NCI-H187 (cell line): ENCODE measurements at places on chromosomes 12 and 14.

DNA sequence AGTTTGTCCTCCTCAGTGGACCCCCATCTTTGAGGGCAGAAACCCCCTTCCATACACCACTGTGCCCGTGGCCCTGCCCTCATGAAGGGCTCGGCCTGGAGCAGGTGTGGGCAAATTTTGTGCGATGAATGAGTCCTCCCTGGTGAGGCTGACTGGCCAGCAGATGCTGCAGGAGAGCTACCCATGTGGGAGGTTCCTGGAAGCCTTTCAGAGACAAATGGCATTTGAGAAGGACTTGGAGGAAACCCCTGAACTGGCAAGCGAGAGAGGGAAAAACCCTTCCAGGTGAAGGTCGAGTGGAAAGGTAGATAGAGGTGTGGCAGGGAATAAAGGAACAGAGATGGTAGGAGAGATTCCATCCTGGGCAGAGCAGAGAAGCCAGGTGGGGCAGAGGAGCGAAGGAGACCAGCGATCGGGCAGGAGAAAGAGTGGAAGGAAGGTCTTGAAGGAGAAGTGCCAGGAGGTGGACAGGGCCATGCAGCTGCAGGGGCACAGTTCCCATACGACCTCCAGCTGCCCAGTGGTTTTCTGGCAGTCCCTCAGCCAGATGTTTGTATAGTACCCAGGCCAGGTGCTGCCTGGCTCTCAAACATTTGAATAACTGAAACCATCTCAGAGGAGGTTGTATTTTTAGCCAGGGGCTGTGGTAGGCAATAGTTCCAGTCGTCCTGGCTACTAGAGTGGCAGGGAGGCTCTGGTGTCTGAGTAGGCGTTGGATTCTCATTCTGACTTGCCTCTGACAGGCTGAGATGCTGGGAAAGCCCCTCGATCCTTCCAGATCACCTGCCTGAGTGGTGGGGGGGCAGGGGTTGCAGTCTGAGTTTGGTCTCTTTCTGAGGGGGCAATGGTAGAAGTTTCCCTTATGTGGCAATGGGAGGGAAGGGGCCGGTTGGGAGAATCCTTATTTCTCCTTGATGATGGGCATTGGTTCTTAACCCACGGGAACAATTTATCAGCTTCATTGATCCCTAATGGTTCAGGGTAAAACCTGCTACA lies 40.1 kb downstream of the FBXL14 start:
- no peak for DNase-seq

DNA sequence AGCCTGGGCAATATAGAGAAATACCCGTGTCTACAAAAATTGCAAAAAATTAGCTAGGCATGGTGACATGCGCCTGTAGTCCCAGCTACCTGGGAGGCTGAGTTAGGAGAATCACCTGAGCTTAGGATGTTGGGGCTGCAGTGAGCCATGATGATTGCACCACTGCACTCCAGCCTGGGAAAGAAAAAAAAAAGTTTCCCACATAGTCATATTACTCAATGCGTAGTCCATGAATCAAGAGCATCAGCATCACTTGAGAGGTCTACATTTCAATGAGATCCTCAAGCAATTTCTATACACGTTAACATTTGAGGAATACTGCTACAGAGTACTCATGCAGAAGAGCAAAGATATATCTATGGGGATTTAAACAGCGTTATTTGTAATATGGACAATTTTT lies 5.2 kb upstream of the LRRC23 start:
- no peak for DNase-seq

GRCh38 chr14:52131640-52132320 lies 62.9 kb upstream of the NID2 start:
- peak; percentile 49 for DNase-seq

DNA sequence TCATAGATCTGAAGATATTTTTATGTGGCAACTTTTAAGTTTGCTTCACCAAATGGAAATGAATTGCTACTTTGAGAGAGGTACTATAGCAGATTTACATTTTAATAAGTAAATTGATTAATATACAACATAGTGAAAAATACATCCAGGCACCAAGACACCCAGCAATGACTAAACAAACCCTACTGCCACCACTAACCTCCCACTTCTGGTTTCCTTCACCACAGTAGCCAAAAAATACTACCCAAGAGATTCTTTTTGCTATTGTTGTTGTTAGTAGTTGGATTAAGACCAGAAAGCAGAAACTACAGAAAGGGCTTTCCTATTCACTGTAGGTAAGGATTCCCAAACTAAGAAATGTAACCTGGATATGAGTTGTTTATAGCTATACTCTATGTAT lies 54.1 kb downstream of the COCH start:
- DNase-seq: no peak

DNA sequence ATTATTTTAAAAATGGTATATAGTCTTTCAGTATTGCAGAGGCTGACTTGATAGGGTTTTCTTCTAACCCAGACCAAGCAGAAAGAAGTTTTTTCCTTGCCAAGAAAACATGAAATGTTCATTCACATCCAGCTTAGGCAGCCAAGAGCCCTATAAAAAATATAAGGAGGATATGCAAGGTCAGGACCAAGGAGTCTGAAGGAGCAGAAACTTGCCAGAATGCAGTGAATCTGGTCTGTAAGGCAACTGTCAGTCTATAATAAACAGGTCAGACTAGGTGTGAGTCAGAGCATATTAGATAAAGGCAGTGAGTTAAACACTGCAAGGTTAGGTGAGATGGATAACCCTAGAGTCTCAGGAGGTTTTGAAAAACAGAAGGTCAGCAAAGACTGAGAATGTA lies 645.5 kb downstream of the C12orf50 start:
- DNase-seq: no peak

- peak; percentile 44 for DNase-seq
Observed at GRCh38 chr12:48996794-48997718, 2.1 kb downstream of the DDN start.

DNA sequence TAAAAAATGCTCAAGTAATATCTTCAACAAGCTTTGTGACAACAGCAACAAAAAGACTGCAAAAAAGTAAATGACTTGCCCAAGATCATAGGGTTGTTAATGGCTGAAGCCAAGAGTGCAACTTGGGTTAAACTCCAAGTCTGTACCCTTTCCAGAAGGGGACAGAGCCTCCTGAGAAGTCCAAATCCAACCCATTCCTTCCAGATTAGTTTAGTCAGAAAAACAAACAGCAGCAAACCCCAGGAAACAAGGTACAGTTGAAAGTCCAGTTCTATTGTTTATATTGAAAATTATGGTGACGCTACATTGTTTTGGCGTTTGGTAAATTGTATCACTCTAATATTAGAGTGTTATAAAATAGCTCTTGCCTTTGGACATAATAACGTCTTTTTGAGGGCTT lies 239.9 kb downstream of the SPTSSA start:
- no peak for DNase-seq

- peak; percentile 83 for DNase-seq
Observed at GRCh38 chr12:106302401-106303201, at the start of gene TCP11L2. Gene TCP11L2, plus strand, starts transcription at chr12:106302733. Its CDS starts 8,343 bp downstream, at chr12:106311076.

DNA sequence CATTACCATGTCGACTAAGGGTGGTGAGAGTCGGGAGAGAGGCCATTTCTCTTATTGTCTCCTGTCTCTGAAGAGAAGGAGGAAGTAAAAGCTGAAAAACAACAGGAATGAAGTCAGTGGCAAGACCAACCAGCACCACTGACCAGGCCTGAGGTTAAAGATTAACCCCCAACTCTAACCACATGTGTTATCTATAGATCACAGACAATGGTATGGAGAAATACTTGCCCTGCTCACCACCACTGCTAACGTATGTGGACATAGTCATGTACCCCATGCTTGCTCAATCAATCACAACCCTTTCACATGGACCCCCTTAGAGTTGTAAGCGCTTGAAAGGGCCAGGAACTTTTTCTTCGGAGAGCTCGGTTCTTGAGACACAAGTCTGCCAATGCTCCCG lies 690.9 kb upstream of the LMO3 start:
- no peak for DNase-seq

GRCh38 chr14:68728342-68729106 lies 64.3 kb downstream of the ZFP36L1 start:
- DNase-seq: no peak

GRCh38 chr12:106204312-106204711 lies 43.5 kb downstream of the CKAP4 start:
- no peak for DNase-seq

GRCh38 chr14:25089496-25089895 lies 39.5 kb upstream of the STXBP6 start:
- DNase-seq: no peak

DNA sequence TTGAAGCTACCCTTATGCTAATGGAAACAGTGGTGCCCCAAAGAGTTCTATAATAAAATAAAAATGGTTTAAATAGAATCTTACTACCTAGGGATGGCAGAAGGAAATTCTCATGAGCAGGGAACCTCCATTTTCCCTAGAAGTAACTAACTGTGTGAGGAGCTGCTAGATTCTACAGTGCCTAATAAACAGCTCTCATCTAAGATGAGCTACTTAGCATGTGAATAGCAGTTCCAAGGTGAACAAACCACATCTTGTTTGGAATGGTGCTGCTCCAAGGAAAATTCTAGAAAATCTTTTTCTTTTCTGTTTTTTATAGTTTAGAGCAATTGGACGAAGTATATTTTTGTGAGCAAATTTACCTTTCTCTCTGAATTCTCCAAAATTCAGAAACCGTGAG lies 1015.3 kb upstream of the NOVA1 start:
- DNase-seq: no peak

- no peak for DNase-seq
Observed at GRCh38 chr12:45049912-45050750, 768 bp downstream of the DBX2 start.

DNA sequence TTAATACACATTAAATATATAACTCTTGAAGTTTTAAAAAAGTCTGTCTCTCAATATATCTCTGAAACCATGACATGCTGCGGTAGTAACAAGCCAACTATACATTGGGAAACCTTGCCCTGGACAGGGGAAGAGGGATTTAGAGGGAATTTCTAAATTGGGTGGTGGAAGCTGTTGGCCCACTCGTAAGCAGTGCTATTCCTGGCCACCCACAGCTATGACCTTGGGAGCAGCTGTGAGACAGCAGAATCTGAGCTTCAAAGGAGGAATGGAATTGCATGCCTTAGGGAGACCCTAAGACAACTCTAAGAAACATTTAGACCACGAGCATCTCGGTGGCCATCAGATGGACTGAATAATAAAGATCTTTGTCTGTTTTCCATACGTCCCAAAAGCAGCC lies 15.8 kb upstream of the GCH1 start:
- DNase-seq: no peak

- no peak for DNase-seq
Observed at GRCh38 chr14:29465095-29465494, 462.6 kb downstream of the PRKD1 start.

DNA sequence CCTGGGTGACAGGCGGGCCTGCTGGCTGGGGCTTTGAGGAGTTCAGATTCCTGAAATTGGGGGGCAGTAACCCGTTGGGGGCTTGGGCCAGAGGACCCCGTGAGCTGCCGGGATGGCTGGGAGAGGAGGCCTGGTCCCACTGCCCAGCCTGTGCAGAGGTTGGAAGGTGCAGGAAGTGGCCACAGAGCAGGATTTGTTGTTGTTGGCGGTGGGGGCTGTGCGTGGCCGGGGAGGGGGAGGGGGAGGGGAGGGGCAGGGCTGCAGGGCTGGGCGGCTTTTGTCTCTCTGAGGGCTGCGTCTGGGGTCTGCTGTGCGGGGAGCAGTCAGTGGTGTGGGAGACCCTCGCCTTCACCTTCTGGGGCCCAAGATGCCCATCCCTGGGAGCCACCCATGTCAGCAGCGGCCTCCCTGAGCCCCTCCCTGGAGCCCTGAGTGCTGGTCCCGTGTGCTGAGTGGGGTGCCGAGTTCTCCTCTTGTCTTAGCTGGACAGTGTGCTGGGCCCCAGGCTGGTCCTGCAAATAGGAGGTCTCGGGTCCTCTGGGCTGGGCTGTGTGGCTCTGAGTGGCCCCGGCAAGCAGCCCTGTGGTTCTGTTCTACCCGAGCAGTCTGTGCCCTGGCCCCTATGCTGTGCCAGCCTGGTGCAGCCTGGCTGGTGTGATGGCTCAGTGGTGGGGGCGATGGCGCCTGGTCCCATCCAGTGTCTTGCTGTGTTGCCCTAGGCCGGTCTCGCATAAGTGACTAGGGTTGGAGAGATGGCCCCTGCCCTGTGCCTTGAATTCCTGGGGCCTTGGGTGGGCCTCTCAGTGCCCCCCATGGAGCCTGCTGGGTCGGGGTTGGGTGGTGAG lies 10.3 kb downstream of the KIF26A start:
- no peak for DNase-seq

- DNase-seq: no peak
Observed at GRCh38 chr14:74954947-74955228, 509 bp downstream of the PGF start.

GRCh38 chr12:123808167-123808566 lies 46.1 kb downstream of the DNAH10 start:
- DNase-seq: no peak

- no peak for DNase-seq
Observed at GRCh38 chr12:87491089-87491488, 538.1 kb downstream of the C12orf50 start.

GRCh38 chr14:61753631-61754030 lies 8.6 kb upstream of the SNAPC1 start:
- DNase-seq: no peak

DNA sequence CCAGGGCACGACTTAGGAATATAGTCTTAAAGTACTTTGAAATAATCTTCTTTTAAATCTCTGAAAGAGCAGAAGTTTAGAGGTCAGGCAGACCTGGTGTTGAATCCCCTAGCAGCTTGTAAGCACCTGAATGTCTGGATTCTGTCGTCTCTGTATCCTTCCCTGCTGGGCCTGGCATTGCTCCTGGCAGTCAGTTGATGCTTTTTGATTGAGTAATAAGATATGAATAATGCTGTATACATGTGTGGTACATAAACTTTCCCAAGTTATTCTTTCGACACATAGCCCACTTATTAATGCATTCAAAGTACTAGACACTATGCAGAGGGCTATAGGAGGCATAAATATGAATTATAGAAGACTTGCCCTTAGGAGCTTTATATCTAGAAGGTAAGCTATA lies 31.4 kb downstream of the EVL start:
- no peak for DNase-seq

GRCh38 chr14:49879646-49880204 lies 13.2 kb upstream of the ARF6 start:
- DNase-seq: peak; percentile 3

DNA sequence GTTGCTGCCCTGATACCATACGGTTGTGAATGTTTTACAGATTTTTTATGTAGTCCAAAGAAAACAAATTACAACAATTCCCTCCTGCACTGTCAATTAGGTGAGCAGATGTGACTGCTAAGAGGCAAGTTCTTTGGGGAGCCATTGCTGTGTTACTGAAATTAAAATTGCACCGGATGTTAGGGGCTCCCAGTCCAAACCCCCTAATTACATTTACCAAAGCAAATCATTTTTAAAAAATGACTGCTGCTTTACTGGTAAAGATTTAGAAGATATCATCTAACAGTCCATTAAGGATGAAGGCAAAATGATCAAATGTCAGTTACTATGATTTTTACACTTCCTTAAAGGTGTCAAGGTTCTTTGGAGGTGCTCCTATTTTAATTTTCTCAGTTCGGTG lies 70.1 kb upstream of the CSRP2 start:
- no peak for DNase-seq

GRCh38 chr12:46266382-46266791 lies 2.5 kb downstream of the SLC38A1 start:
- no peak for DNase-seq

GRCh38 chr14:88004506-88005036 lies 364 bp upstream of the GPR65 start:
- no peak for DNase-seq
